ENCODE measurements at places on chromosomes 6 and 20.
A peak's percentile ranks its signal among the peaks of the same experiment; 100 is the strongest.

DNA sequence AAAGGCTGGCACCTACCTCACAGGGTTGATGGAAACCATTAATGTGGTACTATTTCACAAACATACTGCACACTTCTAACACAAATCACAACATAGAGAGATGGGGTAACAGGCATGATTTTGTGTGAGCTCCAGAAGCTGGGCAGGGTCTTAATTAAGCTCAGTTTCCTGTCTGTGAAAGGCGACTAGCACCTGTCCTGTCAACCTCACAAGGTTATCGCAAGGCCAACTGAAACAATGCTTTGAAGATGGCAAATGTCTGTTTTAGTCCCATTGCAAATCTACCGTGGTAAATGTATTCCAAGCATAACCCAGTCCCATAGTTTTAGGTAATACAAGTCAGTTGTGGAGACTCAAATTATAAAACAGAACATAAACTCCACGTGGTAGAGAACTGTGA, 1.3 kb upstream of the PLEKHG1 start:
- no peak for DNase-seq

GRCh38 chr6:19380293-19380692, 456.9 kb upstream of the ID4 start:
- no peak for DNase-seq

- DNase-seq = no peak
Measured at GRCh38 chr6:150290429-150290828, 78.4 kb upstream of the IYD start.

DNA sequence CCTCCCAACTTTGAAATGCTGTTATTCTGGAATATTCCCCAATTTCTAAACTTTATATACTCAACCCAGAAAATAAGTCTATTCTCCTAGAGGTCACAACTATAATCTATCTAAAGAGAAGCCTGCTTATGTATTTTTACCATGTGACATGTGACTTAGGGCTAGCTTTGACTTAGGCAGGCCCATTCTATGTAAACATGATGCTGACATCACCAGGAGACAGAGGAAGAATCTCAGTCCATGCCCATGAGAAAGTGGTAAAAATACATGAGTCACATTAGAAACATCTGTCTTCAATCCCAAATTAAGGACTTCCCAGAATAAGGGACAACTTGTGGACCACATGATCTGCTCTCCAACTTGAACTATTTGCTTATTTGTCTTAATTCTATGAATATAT, 113.6 kb upstream of the ID4 start:
- no peak for DNase-seq

DNA sequence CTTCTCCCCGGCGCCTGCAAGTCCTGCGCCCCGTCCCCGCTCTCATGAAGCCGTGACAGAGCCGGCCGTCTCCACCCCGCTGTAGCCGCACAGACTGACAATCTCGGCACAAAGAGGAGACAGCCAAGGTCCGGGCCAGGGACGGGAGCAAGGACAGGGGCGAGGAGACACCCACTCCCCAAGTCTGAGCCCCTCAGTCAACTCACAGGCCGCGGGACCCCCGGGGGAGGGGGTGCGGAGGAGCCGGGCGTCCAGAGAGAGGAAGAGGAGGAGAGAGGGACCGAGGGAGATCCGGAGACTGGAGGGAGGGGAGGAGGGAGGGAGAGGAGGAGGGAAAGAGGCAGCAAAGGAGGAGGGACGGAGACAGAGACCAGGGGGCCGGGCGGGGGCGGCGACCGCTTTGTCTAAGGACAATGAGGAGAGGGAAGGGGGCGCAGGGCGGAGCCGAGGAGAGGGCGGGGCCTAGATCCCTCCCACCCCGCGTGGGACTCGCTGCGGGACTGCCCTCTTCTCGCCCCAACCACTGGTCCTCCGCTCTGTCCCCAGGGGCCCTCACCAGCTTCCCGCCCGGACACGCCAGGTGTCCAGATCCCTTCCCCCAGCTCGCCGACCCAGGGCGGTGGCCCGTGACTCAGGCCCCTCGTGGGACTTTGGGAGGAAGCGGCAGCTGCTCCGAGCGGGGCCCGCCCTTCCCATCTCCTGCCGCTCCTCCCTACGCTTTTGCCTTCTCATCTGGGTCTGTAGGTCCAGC, 638 bp upstream of the PPP1R18 start:
- peak; percentile 79 for DNase-seq

DNA sequence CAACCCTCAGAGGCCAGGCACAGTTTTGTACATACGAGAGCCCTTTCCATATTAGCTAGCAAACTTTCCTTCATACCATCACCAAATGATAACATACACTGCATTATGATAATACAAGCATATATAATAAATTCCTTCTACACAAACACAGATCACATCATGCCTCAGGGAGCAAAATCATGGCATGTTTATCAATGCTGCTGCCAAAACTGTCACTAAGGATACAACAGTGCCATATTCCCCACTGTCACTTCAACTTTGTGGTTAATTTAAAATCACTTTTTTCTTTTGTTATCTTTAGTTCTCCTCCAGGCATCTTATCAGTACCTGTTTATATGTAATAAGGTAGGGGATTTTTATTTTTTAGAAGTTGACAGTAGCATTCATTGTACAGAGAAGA, 196.3 kb downstream of the EPM2A start:
- no peak for DNase-seq

- no peak for DNase-seq
Measured at GRCh38 chr20:3925899-3926638, 36.9 kb downstream of the PANK2 start.

DNA sequence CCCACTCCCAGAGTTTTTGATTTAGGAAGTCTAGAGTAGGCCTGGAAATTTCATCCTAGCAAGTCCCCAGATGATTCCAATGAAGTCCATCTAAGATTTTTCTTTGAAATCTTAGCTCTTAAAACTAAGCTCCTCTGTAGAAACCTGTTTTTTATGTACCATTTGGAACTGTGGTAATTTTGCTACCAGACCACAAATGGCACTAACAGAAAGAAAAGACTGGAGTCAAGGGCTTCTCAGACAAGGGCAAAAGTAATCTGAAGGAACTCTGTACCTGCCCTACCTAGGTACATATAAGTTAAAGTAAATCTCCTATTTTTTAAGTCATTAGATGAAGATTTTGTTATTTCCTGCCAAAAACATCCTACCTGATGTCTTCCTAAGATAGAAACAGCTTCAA, 155.0 kb upstream of the HTR1E start:
- no peak for DNase-seq

GRCh38 chr6:169167581-169168301, 85.9 kb downstream of the THBS2 start:
- DNase-seq = no peak

DNA sequence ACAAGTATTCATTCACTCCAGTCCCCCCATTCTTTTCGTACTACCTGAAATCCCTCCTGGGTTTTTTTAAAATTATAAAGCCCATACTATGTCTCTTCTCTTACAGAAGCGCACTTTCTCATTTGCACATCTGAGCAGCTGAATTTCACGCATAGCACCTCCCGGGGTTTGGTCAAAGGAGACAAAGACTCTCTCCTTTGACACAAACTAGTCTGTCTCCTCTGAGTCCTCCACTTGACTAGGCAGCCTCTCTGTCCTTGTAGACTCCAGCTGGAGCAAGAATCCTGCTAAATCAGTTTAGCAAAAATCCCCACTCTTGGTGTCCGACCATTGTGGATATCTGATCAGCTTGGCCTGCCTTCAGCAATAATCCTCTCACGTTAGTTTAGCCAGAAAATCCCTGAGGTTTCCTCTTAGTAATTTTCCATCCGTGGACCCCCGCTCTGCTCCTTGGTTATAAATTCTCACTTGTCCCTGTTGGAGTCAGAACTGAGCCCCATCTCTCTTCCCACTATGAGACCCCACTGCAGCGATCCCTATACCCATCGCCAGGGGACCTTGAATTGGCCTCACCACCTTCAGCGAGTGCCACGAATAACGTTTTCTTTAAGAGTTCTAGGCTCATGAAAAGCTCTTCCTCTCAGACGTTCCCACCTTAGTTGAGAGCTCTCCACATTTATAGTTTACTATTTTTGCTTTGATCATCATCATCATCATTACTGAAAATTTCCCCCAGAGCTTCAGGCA, 29.0 kb downstream of the PDYN start:
- no peak for DNase-seq

DNA sequence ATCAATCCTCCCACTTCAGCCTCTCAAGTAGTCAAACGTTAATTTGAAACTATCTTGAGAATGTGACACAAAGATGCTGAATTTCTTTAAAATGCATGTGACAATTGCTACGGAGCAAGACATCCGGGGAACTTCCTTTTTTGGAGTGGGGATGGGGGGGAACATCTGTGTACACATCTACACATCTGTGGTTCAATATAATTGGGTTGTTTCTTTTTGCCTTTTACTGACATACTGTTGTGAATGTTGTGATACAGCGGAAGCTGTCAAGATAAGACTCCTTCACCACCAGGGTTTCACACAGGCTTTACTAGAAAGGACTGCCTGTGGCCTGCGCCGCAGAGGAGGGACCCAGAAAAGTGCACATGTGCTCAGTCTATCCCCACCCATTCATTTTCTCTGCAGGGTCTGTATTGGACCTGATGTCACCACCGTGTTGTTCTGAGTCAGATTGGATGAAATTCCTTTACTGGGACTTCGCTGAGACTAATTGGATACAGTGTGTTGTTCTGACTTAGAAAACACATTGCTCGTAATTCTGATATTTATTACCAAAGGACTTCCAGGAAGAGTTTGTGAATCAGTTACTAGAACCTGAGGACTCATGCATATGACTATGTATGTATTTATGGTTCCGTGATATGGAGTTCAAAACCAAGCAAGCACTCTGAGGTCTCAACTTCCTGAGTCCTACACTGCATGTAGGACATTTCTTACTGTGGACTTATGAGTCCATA, 98.7 kb upstream of the SGK1 start:
- no peak for DNase-seq

DNA sequence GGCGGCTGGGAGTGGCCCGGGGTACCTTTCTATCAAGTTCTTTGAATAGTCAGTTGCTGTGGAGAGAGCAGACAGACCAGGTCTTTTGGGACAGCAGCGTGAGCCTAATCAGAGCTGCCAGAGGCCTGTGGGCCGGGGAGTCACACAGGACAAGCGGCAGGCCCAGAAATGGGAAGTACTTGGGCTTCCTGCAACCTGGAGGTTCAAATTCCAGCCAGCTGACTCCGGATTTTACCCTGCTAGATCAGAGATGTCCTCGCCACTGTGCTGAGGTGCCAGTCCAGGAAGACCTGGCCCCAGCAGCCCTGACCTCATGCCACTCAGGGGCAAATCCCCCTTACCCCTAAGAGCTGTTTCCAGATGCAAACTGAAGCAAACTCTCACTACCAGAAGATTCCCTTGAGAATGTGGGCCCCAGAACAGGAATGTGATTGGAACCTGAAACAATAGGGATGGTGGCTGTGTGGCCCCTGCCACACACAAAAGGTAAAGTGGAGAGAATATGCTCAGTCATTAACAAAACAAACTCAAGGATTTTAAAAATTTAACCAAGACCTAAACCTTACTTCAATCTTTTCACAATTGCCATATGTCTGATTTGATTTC, 9.7 kb downstream of the BEND3 start:
- no peak for DNase-seq

DNA sequence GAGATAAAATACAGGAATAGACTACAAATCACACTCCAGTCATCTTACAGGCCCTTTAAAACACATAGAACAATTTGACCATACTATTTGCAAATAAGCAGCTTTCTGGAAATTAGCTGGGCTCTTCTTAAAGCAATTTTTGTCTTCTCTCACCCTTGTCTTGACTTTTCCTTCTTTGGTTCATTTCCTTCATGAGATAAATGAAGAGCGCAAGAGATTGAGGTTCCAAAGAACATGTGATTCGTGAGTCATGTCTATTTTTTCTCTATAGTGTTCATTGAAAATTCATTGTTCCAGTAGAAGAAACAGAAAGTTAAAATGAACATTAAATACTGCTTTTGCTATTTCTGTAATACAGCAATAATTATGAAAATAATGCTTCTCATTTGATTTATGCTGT, 33.9 kb downstream of the PRDM1 start:
- no peak for DNase-seq

DNA sequence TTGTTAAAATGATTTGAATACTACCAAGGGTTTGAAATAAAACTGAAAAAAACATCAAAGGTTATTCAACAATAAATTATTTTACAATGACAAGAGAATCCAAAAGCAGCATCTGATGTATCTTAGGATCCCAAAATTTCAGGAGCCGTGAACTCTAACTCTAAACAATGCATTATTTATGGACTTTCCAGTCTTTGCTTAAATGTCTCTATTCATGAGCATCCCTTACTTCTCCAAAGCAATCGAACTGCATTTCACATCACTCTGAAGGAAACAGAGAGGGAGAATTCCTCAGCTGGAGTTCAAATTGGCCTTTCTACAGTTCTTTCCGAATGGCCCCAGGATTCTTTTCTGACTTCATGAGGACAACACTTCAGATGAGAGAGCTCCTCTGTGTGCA, 229.1 kb downstream of the CBLN4 start:
- no peak for DNase-seq

DNA sequence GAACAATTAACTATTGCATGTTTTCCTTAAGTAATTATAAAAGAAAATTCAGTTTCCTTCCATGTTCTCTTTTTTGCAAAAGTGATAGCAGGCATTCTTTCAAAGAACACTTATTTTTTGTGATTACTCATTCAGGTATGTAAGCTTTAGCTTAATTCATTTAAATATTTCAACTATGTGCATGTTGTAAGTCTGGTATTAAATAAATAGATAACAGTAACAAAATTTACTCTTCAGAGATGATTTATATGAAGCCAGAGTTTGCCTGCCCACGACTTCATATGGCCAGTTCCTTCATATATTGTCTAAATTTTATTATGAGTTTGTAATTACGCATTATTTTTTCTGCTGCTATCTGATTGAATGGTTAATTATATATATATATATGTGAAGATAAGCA, 110.9 kb downstream of the ADGRG6 start:
- no peak for DNase-seq

DNA sequence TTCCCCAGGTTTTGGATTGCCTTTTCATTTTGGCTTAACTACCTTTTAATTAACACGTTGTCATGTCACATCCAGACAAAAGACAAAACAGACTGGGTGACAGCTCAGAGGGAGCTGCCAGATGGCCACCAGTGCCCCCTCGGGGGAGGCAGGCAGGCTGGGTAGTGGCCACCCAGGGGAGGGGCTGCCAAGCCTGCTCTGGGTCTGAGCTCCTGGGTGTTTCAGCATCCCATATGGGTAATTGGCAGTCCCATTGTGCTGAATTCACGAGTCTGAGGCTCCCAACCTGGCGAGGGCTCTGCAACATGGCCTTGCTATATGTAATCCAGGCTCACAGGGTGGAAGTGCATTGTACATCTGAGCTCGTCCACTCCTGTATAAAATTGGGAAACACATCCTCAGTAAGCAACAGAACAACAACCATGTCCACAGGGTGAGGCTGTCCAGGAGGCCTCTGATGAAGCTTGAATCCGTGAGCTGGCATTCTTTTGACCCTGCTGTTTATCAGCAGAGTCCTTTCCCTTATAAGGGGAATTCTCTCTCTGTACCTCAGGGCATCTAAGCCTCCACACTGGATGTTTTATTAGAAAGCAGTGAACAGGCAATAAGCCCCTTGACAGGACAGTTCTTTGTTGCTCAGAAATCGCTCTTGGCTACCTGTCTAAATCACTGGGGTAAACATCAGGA, 111.7 kb upstream of the SLC22A23 start:
- peak; percentile 81 for DNase-seq

GRCh38 chr20:12748359-12748994, 260.3 kb upstream of the SPTLC3 start:
- DNase-seq = no peak

GRCh38 chr6:33633462-33634158, 12.5 kb downstream of the ITPR3 start:
- DNase-seq = no peak
